Stomach (tissue), 19 donors: ENCODE measurements at places on chromosomes 1 and 21.

DNA sequence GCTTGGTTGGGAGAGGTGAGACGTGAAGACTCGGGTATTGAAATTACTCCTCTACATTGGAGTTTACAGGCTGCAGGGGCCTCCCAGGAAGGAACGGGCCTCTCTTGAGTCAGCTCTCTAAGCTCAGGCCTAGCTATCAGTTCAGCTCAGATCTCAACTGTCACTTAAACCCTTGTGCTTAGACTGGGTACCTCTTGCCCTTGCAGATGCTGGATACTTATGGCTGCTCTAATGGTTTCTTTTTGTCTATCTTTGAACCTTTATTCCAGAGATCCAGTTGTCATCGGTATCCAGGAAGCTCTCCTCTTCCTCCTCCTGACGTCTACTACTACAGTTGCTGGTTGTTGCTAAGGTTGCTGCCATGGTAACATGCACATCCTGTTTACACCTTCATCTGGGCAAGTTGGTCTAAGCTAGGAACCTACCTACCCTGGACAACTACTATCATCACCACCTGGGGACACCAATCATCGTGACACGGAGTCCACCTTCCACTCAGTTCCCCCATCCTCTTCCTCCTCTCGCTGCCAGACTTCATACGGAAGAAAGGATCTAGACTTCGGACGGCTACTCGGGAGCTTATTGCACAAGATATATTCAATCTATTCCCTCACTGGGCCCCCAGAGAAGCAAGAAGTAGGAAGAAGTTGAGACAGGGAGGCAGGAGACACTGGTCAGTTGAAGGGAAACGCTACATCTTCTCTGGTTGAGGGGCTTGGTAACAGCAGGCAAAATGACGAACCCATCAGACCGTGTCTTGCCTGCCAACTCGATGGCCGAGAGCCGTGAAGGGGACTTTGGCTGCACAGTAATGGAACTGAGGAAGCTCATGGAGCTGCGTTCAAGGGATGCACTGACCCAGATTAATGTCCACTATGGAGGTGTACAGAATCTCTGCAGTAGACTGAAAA lies 56.1 kb downstream of the ATP2B4 start:
- DNase-seq: peak; percentile 73

GRCh38 chr1:99216956-99217355 lies 47.3 kb upstream of the PLPPR4 start:
- no peak for DNase-seq

DNA sequence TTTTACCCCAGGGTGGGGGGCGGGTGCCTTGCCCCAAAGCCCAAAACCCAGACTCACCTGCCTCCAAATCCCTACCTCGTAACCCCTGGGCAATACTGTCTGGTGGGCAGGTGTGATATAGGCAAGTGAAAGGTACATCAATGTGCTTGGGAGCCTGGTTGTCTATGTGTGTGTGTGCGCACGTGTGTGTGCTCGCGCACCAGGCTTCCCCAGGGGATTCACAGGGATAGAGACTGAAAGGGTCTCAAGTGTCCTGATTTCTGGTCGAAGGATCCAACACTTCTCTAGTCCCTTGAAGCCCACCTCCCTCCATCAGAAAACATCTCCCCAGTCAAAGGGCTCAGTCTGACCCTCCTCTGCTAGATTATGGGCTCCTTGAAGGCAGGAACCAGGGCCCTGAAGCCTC lies 28.9 kb upstream of the EPB41 start:
- DNase-seq: no peak

- no peak for DNase-seq
These were observed 54.0 kb upstream of the CNN3 start for GRCh38 chr1:94980582-94981574.

GRCh38 chr1:156599811-156600210 lies 1.5 kb downstream of the GPATCH4 start:
- no peak for DNase-seq

- DNase-seq: peak; percentile 96
These were observed 34.6 kb downstream of the TGFBR3 start for GRCh38 chr1:91851130-91852010.

- DNase-seq: no peak
These were observed 33.4 kb downstream of the INKA2 start for GRCh38 chr1:111705841-111706240.

- no peak for DNase-seq
These were observed 138.9 kb upstream of the SOD1 start for GRCh38 chr21:31520561-31521098.

GRCh38 chr21:39094087-39094780 lies 89.0 kb downstream of the PSMG1 start:
- DNase-seq: no peak

- no peak for DNase-seq
These were observed 9.0 kb upstream of the SMIM1 start for GRCh38 chr1:3763351-3764125.

DNA sequence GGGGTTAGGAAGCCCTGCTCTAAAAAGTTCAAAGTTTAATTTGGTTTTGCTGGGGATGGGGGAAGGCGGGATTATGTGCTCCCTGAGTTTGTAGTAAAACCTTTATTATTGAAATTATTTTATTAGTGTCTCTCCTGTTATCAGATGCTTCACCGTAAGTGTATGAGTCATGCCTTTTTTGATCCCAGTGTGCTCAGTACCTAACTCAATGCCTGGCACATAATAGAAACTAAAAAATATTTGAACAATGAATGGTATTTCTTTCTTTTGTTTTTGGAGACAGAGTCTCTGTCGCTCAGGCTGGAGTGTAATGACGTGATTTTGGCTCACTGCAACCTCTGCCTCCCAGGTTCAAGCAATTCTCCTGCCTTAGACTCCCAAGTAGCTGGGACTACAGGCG lies 6.4 kb downstream of the SNRPE start:
- no peak for DNase-seq

DNA sequence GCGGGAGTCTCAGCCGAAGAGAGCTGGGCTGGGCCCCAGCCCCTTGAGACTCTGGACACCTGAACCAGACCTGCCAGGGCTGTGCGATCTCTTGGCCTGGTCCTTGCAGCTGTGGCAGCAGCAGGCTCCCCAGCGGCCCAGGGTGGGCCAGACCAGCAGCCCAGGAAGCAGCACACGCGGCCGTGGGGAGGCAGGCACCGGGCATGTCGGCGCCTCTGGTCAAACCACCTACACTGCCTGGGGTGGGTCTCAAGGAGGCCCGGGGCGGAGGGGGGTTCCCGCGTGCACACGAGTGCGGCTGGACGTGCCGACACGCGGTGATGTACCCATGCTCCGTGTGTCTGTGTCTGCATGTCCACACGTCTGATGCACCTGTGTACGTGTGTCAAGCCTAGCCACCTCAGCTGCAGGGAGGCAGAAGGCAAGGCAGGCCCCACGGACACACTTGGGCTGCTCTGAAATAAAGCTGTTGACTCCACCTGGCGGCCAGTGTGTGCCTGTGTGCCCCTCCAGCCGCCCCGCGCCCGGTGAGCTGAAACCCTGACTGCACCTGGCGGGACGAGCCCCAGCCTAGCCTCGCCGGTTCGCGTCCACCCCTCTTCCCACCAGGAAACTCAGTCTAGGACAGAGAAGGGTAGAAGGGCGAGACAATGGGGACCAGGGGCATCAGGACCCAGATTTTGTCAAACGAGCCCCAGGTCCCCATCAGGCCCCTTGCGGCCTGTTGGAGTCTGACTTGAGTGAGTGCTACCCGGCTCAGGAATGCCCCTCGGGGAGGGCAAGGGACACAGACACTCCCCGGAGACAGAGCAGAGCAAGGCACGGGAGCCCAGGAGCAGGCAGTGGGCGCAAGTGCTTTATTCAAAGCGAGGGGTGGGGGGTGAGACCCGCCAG lies 11.6 kb downstream of the SCNN1D start:
- peak; percentile 88 for DNase-seq

DNA sequence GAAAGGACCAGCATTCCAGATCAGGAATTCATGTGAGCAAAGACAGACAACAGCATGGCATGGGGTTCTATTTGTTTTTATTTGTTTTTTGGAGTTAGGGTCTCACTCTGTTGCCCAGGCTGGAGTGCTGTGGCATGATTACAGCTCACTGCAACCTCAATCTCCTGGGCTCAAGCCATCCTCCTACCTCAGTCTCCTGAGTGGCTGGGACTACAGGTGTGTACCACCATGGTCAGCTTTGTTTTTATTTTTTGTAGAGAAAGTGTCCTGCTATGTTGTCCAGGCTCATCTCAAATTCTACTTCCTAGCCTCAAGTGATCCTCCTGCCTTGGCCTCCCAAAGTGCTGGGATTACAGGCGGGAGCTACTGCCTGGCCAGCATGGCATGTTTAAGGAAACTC lies 9.7 kb upstream of the CAMK2N1 start:
- DNase-seq: no peak

DNA sequence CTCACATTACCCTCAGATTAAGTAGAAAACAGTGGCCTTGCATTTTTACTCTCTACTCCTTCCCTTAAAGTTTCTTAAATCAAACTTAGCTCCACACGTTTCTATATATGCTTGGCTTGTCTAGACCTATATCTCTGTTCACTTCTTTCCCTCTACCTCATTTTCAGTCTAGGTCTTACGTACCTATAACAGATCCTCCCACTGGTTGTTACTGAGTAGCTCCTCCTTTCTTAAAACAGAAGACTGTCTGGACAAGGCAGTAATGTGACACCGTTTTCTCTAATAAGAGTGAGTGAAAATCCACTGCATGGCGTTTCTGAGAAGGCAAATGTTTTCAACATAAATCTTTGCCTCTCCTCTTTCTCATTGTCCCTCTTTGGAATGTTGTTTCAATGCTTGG lies 211.7 kb upstream of the POGK start:
- DNase-seq: no peak

DNA sequence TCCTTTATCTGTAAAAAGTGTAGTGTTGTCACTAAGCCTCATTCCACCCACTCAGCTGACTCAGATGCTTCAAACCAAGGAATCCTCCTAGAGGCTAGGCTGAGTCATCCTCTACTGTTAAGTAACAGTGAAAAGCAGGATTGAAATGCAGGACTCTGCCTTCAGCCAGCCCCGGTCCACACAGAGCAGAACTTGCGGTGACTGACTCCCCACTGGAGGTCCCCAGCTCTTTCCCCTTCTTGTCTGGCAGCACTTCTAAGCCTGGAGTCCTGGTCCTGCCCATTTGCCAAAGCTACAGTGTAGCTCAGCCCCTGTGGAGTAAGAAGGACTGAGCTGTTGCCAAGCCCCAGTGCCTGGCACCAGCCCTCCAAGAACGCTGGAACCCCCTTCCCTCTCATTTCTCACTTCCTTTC lies 1.7 kb downstream of the RAB7B start:
- DNase-seq: no peak

DNA sequence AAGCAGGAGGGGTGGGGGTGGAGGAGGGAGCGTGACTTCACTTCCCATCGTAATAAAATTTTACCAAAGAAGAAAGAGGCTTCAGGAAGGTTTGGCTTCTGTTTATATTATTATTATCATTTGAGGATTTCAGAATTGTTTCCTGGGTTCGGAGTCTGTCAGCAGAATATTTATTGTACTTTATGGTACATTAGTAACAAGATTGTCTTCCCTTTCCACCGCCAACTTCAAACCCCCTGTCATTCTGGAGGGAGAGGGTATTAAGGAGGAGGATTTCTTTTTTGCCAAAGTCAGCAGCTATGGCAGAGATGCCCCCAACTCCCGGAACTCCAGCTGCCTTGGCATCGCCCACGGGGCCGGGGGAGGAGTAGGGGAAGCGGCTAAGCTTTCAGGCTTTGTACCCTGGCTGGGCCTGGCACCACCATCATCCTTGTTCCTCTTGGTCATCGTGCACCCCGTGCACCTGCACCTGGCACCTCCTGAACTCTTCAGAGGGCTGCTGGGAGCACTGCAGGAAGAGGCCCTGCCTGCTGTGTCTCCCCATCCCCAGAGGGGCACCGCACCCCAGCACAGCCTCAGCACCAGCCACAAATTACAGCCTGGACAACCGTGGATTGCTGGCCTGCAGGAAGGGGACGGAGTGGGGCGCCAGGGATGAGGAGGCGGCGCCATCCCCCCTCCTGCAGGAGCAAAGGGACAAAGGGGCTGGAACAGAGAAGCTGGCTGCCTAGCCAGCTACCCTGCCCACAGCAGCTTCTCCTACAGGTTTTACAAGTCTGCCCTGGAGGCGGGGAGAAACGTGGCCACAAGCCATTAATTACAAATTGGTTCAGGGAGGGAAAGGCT lies 24.0 kb upstream of the PAX7 start:
- DNase-seq: no peak

GRCh38 chr1:227429447-227430359 lies 111.4 kb upstream of the CDC42BPA start:
- peak; percentile 21 for DNase-seq

DNA sequence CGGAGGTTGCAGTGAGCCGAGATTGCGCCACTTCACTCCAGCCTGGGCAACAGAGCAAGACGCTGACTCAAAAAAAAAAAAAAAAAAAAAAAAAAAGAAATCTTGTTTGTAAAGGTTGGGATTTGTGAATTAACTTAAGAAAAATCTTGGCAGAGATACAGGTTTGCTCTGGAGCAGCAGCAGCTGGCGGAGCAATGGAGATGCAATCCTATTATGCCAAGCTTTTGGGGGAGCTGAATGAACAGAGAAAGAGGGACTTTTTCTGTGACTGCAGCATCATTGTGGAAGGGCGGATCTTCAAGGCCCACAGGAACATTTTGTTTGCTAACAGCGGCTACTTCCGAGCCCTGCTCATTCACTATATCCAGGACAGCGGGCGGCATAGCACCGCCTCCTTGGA lies 5.6 kb downstream of the ZBTB8B start:
- DNase-seq: no peak

GRCh38 chr1:182035097-182035770 lies 26.3 kb downstream of the ZNF648 start:
- no peak for DNase-seq

DNA sequence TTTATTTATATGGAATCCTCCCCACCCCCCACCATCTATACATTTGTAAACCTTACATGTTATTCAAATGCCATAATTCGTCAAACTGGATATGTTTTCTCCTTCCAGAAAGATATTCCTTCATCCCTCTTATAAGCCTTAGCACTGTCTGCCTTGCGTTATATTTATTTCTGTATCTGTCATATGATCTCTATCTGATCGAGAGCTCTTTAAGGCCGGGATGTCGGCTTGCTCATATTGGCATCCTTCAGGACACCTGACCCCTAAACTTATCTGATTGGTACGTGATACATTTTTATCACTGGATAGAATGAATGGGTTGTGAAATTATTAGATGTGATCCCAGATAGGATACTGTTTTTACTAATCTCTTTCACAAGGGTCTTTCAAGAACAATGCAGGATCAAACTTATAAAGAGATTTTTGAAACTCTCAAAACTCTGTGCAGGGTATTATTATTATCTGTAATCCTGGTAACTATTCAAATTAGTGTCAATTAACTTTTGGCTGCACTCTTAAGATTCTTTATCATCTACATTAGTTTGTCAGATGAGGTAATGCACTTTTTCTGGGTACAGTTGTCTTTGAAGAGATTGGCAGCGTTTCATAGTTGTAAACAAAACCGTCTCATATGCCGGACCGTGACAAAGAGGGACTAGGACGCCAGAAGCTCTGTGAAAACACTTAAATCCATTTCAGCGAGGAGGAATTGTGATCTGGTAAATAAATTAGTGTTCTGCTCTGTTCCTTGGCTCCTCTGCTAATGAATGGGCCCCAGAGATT lies 152.0 kb downstream of the KIF26B start:
- DNase-seq: no peak

DNA sequence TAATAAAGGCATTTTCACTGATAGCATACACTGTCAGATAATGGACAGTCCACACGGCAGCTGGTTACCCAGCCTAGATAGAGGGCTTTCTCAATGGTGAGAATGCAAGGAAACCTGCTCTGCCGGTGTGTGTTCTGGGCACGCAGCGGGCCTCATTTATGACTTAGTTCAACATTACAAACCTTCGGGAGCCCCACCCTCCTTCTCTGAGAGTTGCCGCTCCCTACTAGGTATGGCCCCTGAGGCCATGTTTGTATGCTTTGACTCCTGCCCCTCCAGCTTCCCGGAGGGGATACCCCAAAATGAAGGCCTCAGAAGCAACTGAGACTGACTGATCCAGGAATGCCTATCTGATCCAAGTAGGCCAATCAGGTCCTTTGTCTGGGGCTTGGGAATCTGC lies 17.2 kb upstream of the FABP3 start:
- peak; percentile 92 for DNase-seq
